Right atrium auricular region (tissue), 2 donors: ENCODE measurements at places on chromosomes 5 and 9. TPM values are rescaled to one million over a fixed set of nuclear protein-coding genes. Genes with fewer than 3 reads are reported as not detected.

PCA3 gene
- not detected for total RNA-seq

PDCD1LG2 gene
- 2.2 TPM for total RNA-seq

ZBED3 gene
- 4.3 TPM for total RNA-seq

OBP2B gene
- not detected for total RNA-seq

FOXD4L5 gene
- total RNA-seq: not detected

SPATA31A3 gene
- total RNA-seq: not detected

FOXD4L6 gene
- total RNA-seq: not detected

- DNase-seq: no peak
These were observed 31.5 kb downstream of the GAPVD1 start for GRCh38 chr9:125293134-125293533.

DNA sequence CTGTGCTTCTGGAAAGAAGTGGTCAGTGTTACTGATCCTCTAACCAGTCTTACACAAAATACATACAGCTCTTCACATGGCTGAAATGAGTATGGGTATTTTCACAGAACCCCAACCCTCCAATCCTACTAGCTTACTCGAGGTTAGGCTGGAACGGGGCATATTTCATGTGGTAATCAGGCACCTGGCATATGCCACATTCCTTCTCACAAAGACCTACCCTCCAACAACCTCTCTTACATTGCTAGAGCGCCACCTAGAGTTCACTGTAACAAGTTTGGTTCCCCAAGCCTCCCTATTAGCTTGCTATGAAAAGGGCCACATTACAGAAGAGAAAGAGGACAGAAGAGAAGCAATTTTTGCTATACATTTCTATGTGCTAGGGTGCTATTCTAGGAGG is 597.3 kb downstream of the PRELID2 start:
- DNase-seq: no peak

DNA sequence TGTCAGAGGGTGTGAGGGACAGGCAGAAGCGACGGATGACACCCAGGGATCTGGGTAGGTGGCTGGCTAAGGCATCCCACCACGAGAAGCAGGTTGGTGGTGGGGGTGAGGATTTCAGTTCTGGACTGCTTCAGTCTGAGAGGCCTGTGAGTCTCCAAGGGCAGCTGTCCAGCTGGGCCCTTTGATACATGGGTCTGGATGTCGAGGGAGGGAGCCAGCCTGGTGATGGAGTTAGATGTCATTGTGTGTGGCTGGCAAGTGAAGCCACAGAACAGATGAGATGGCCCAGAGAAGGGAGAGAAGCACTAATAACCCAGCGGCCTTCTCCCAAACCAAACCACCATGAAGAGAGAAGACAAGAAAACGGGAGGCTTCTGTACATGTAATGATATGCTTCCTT is 11.1 kb downstream of the MED27 start:
- DNase-seq: no peak

GRCh38 chr9:7363777-7364477 is 435.7 kb downstream of the DMAC1 start:
- DNase-seq: no peak

GRCh38 chr5:157547941-157548512 is 27.5 kb downstream of the ADAM19 start:
- no peak for DNase-seq

DNA sequence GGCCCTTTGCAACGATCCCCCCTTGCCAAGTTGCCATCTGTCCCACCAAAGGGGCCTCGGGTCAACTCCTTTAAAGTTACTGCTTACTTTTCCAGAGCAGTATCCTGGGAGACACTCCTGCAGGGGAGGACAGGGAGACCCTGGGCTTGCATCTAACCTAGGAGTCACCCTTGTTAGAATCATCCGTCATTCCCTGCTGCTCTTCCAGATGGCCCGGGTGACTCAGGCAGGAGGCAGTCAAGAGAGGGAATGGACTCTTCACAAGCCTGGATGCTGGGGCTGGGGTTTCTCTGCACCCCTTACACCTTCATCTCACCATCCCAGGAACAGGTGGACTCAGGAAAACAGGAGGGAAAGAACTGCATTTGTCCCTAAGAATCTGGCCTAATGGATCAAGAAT is 175.6 kb downstream of the GABBR2 start:
- no peak for DNase-seq

DNA sequence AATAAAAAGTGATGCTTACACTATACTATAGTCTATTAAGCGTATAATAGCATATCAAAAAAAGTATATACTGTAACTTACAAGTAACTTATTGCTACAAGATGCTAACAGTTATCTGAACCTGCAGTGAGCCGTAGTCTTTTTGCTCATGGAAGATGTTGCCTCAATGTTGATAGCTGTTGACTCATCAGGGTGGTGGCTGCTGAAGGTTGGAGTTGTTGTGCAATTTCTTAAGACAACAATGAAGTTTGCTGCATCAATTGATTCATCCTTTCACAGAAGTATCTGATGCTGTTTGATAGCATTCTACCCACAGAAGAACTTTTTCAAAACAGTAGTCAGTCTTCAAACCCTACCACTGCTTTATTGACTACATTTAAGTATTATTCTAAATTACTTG is 7.8 kb upstream of the C9orf40 start:
- DNase-seq: no peak

- DNase-seq: no peak
These were observed 566.6 kb downstream of the PSAT1 start for GRCh38 chr9:78863531-78863930.

DNA sequence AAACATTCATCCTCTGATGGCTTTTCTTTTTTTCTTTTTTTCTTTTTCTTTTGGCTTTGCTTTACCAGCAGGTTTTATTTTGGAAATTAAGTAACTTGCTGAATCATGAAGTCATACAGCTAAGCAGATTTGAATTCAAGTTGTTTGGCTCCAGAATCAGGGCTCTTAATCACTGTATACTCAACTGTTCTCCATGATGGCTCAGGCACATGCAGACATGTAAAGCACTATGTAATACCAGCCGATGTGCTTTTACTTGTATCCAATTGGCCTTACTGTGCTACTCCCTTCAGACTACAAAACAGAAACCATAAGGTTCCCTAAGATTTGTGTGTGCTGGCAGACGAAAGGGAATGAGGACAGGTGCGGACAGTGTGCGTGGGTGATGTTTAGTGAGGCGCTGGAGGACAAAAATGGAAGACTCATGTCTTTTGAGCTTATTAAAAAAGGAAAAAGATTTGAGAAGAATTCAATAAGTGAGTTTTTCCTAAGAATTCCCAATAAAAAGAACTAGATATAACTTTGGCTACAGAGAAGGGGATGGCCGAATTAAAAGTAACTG is 44.7 kb upstream of the OTP start:
- DNase-seq: no peak

DNA sequence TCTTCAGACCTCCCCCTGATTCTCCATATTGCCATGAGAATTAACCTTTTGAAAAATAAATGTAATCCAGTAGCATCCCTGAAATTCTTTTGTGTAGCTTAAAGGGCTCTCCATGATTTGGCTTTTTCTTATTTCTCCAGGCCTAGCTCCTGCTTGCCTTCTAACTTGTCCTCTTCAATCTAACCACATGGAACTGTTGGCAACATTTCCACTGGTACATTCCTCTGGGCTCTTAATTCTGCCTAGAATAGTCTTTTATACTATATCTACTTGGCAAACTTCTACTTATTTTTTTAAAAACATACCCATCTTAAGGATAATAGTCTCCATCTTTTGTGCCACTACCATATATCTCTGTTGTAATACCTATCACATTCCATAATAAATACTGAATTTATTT is 54.1 kb downstream of the GNG10 start:
- DNase-seq: no peak

DNA sequence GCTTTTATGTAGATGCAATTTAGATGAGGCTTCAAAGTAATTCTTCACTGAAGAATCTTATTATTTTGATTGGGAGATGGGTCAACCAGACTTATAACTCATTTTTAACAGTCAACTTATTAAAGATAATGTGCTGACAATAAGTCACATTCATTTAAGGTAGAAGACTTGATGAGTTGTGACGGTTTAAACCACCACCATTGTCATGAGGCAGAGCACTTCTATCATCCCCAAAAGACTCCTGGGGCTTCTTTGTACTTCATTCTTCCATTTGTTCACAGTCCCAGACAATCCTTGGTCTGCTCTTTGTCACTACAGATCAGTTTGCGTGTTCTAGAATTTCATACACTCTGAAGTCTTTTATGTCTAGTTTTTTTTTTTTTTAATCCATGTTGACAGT is 346.1 kb downstream of the RASEF start:
- DNase-seq: no peak

DNA sequence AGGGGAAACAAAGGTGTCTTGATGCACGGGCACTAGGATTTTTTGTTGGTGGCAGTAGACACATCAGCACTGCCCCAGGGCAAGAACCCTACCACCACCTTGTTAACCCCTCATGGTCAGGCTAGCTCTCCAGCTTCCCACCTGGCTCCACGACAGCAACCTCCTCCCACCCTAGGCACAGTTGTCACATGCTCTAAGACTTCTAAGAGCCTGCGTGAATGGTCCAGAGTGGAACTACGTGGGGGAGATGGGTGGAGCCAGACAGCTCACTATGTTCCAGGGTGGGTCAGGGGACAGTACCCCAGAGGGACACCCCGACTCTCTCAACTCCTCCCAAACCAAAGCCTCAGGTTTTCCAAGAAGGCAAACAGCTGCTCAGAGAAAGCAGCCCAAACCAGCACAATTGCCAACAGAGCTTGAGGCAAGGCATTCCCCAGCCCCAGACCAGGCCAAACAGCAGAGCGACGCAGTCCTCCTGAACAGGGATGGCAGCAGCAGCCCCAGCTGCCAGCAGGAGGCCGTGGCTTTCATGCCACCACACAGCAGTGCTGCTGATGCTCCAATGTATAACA is 78.0 kb downstream of the NRG2 start:
- DNase-seq: no peak

DNA sequence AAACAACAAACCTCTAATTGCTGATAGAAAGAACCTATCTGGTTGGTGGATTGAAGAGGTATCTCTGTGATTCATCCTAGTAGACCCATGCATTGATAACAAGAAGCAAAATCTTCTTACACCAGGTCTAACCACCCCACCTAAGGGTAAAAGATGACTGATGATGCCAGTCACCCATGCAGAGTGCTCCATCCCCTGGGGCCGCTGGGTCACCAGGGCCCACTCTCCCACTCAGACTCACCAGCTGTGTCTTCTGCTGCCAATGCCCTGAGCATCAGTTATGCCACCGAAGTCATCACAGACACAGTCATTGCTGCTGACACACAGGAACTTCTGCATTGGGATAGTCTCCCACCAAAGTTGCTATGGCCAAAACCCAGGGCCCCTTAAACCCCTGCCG is 44.7 kb upstream of the ERCC6L2 start:
- DNase-seq: no peak

DNA sequence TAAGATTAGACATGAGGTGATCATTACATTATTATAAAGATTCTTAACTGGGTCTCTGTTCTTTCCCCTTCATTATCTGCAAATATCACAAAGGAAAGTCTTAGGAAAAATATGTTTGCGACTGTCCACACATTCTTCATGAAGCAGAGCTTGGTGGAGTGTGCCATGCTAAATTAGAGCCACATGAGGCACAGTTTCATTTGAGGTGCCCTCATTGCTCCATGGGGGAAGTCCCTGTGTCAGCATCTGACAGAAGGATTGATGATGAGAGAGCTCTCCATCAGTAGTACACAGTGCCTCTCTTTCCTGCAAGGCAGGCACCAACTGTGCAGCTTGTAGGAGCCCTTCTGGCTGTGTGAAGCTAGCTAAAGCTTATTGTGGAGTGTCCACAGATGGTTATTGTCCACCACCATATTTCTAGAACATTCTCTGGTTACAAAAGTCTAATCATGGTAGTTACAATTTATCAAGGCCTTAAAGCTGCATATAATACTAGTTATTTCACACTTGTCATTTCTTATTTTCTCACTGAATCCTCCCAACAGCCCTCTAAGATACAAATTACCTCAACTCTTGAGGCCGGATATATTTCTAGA is 63.9 kb downstream of the C9orf152 start:
- no peak for DNase-seq

GRCh38 chr9:76608575-76609273 is 149.7 kb downstream of the GCNT1 start:
- DNase-seq: no peak
